ENCODE measurements at places on chromosomes 7 and 10. TPM values are rescaled to one million over a fixed set of nuclear protein-coding genes. Genes with fewer than 3 reads are reported as not detected.

Gene SAP25
- polyA plus RNA-seq = 9.9 TPM

Gene FAM25C
- polyA plus RNA-seq = 41.1 TPM

Gene GNB2
- polyA plus RNA-seq = 227 TPM

Gene LYZL2
- polyA plus RNA-seq = not detected

Gene HOXA11
- polyA plus RNA-seq = 0.13 TPM
